ENCODE measurements at places on chromosomes 1 and 21.
A peak's percentile ranks its signal among the peaks of the same experiment; 100 is the strongest.

DNA sequence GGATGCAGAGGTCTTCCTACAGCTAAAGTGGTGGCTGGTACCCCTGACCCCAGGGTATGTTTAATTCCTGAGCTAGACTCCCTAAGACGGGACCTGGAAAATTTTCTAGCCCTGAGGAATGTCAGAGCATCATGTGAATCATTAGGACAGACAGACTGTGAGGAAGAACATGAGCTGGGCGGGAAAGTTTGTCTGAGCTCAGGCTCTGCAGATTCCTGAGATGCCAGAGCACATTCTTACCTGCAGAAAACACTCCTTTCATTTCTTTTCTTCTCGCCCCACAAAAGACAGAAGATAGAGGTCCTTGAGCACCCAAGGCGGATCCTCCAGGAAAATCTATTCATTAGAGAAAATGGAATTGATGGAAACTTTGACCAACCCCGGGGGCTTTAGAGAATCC, 6.5 kb downstream of the CAPN2 start:
- no peak for DNase-seq

GRCh38 chr1:180912211-180912800, 391 bp upstream of the KIAA1614 start:
- DNase-seq = no peak

GRCh38 chr1:155313261-155313660, 4.6 kb downstream of the FDPS start:
- no peak for DNase-seq

DNA sequence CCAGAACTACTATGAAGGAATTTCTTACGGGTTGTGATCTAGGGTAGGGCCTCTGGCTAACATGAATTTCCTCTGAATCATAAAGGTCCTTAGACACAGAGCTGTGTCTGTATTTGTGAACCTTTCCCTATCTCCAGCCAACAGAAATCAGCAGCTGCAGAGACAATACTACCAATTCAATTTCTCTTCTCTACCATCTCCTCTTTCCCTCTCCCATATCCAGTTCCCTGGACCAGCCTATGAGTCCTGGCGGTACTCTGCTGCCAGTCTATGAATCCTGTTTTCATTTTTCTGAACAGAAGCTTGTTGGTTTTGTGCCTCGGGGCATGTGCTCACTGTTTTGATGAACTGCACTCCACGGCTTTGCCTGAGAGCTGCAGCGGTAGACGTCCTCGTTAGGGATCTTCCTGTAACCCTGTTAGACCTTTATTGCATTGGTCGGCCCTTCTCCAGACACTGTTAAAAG, 458.0 kb upstream of the VAMP3 start:
- DNase-seq = no peak

GRCh38 chr1:6625584-6626149, 999 bp downstream of the THAP3 start:
- no peak for DNase-seq

DNA sequence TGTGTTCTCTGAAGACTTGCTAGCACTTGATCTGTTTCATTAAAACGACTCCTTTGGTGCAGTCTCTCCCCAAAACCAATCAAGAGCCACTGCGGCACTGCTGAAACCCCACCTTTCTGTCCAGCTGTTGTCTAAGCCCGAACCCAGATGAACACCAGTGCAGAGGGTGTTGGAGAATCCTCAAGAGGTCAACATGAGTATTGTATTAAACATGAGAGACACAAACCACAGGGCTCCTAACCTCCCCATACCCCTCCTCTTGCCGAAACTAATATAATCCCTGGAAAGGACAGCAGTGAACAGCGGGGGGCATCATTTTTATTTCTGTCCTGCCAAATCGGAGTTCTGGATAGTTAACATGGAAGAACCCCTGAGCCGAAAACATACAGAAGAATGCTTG, 333.9 kb downstream of the CAMTA1 start:
- DNase-seq = no peak

GRCh38 chr1:180899262-180899661, 13.4 kb upstream of the KIAA1614 start:
- no peak for DNase-seq

- no peak for DNase-seq
Observed at GRCh38 chr1:247829656-247830055, 5.7 kb upstream of the OR14A16 start.

DNA sequence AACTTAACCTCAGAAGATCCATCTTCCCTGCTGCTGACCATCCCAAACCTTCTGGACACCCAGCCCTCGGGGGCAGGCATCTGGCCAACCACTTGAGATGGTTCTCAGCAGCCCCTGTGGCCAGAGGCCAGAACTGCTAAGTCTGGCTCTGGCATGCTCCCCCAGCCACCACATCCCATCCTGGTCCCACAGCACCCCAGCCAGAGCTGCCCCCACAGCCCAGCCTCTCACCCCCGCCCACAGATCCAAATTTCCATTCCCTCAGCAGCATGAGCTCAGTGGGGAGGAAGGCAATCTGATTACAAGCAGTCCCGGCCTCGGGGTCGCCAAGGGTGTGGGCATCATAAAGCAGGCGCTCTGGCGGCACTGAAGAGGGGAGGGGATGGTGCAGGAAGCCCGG, 45.6 kb downstream of the GLIS1 start:
- DNase-seq = no peak

- DNase-seq = no peak
Observed at GRCh38 chr1:48006264-48006663, 9.1 kb upstream of the TRABD2B start.

DNA sequence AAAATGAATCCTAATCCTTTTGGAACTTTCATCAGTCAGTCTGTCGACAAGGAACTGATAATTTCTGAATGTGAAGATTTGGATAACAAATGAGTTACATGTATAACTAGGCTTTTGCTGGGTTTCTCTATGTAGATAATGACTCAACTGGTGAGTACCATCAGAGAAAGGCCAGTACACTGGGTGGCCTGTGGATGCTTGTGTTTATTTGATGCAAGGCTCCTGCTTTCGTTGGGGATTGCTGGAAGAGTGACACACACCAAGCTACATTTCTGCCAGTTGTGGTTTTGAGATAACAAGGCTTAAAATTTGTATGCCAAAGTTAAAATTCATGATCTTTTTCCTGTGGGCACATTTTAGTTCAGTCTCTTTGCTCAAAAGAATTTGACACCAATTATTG, 115.7 kb upstream of the UBE2U start:
- no peak for DNase-seq

DNA sequence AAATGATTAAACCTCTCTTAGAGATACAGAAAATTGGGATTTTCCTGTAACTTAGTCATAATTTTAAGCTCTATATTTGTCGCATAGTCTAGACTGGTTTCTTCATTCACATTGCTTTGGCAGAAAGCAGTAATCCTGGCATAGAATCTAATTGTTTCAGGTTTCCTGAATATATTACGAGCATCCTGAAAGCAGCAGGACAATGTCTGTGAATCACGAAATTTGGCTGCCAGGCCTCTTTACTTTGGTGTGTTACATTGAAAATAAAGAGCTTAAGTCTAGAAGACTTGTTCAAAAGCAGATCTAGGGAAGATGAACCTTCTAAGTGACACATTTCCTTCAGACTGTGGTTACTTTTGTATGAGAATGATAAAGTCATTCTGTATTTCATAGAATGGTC, 72.2 kb downstream of the TDRD5 start:
- DNase-seq = no peak

- DNase-seq = no peak
Observed at GRCh38 chr1:65045022-65045817, 78.9 kb upstream of the JAK1 start.

DNA sequence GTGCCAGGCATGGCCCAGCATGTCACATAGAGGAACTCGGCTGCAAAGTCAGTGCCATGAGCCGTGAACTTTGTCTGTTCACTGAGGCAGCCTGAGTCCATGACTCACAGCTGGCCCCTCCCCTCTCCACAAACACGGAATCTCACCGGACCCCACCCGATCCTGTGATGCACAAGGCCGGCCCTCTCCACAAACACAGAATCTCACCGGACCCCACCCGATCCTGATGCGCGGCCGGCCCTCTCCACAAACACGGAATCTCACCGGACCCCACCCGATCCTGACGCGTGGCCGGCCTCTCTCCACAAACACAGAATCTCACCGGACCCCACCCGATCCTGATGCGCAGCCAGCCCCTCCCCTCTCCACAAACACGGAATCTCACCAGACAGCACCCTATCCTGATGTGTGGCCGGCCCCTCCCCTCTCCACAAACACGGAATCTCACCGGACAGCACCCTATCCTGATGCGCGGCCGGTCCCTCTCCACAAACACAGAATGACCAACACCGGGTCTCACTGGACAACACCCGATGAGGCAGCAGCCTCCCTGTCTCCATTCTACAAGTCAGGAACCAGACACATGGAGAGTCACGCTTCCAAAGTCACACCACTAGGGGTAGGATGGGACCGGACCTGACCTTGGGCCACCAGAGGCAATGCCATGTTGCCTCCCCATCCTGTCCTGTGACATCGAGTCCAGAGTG, 39.6 kb upstream of the GPR153 start:
- no peak for DNase-seq

DNA sequence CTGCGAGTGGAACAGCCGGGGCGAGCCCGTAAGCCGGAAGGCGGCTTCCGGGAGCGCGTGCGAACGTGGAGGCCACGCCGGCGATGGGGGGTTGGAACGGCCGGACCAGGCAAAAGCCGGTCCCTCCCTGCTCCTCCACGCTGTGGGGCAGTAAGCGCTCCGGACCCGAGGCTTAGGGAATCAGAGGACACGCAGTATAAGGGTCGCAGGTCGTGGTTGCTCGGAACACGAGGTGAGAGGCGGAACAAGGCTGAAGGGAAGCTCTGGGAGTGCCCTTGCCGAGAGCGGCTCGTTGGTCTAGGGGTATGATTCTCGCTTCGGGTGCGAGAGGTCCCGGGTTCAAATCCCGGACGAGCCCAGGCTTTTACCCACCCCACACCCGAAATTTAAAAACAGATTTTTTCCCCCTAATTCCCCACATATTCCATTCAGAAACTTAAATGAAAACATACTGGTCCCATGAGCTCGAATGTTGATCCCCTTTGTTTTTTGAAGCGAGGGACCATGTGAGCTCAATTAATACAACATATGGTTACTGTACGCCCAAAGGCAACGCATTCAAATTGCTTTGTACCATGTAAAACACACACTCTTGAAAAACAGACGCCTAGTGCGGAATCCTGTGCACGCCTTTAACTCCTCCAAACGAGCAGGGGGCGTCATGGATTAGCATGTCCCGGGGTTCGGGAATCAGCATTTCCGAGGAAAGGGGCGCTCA, 7.2 kb upstream of the MPZL1 start:
- DNase-seq = peak; percentile 99

DNA sequence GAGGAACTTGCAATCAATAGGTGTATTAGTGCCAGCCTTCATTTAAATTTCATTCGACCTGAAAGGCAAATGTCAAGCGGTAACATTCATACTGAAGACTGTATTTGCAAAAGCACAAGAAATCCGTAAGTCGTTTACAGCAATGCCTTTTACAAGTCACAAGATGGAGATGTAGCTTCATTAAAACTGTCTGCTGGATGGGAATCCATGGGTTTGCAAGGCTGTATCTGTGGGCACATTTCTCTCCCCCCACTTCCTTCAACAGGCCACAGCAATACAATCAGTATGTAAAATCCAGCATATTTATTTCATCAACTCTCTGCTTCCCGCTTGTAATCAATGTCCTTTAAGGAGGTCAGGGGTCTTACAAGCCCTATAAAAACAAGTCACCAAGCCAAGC, 147.1 kb downstream of the SLC45A1 start:
- no peak for DNase-seq
